ENCODE measurements at places on chromosomes 12 and 14.

GRCh38 chr12:89357297-89357730, 5.0 kb upstream of the DUSP6 start:
- no peak for DNase-seq

- DNase-seq, result peak; percentile 12
Observed at GRCh38 chr14:51507906-51508511, 143.7 kb upstream of the FRMD6 start.

DNA sequence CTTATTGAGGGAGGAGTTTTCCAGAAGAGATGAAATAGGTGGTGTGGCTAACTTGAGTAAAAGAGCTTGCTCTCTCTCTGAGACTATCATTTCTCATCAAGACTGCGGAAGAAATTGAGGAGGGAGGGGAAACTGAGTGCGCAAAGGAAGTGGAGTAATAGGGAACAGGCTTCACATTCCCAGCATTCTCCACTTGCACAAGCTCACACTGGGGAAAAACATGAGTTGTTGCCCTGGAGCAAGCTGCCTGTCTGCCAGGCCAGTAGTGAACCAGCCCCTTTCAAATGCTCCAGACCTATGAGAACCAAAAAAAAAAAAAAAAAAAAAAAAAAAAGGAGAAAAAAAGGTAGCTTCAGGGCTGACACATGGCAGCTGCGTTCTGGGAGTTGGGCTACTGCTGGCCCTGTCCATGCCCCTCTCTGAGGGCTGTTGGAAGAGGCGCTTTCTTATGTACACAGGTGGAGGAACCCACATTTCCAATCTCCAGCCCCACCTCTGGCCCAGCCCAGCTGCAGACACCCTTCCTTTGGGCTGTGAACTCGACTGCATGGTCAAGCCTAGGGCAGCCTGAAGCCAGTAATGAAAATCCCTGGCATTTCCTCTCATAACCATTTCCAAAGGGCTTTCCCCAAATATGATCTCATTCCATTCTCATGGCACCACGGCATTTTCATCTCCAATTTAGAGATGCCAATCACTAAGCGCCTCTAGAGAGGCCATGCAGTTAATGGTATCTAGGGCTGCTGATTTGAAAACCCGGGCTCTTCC, 32.5 kb upstream of the EMP1 start:
- no peak for DNase-seq

DNA sequence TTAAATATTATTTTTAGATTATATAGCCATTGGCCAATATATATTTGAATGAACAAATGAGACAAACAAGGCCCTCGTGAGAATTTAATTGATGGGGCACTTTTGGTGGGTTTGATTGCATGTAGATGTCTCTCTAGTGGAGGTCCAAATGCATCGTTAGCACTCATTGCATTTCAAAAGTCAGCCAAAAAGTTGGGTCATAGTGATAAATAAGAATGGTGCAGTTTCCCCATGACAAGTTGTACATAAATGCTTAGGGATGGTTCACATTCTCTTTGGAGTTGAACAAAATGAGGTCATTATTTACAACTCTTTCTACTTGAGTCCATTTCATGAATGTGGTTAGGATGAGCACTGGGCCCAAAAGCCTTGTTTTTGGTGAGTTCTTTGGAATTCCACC, 1.0 kb downstream of the BEST3 start:
- no peak for DNase-seq

GRCh38 chr14:44297437-44297836, 209.6 kb downstream of the FSCB start:
- DNase-seq, result no peak

DNA sequence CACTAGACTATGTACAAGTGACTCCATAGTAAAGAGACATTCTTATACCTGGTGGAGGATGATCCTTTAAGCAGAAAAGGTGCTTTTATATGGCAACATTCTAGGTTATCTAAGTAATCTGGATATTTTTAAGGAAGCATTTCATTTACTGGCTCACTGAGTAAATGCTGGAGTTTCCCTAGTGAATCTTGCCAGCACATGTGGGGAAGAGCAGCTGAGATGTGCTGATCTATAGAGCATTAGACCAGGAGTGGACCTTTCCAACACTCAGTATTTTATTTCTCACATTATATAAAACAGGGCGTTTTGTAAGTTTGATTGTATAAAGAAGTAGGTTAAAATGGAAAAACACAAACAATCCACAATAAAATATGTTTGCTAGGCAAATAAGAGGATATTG, 478.5 kb downstream of the ATP23 start:
- no peak for DNase-seq

GRCh38 chr12:103169-103981, 36.8 kb downstream of the IQSEC3 start:
- DNase-seq, result no peak

DNA sequence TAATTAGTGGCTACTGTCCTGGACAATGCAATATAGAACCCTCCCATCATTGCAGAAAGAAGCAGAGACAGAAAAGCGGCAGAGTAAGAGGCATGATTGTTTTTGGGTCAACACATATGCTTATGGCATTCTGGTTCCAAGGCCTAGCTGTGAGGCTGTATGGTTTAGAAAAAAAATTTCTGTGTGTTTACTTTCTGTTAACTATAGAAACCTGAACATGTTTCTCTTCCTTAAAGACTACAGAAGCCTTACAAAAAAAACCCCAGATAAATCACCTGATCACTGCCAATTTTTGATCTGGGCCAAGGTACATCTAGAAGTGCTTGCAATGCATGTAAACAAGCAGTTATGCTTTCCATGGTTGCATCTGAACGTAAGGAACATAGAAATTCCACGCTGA, 100.0 kb upstream of the HECTD1 start:
- no peak for DNase-seq

- no peak for DNase-seq
Observed at GRCh38 chr12:129873111-129873832, 30.6 kb downstream of the TMEM132D start.

- no peak for DNase-seq
Observed at GRCh38 chr12:46207644-46208043, 61.2 kb downstream of the SLC38A1 start.

DNA sequence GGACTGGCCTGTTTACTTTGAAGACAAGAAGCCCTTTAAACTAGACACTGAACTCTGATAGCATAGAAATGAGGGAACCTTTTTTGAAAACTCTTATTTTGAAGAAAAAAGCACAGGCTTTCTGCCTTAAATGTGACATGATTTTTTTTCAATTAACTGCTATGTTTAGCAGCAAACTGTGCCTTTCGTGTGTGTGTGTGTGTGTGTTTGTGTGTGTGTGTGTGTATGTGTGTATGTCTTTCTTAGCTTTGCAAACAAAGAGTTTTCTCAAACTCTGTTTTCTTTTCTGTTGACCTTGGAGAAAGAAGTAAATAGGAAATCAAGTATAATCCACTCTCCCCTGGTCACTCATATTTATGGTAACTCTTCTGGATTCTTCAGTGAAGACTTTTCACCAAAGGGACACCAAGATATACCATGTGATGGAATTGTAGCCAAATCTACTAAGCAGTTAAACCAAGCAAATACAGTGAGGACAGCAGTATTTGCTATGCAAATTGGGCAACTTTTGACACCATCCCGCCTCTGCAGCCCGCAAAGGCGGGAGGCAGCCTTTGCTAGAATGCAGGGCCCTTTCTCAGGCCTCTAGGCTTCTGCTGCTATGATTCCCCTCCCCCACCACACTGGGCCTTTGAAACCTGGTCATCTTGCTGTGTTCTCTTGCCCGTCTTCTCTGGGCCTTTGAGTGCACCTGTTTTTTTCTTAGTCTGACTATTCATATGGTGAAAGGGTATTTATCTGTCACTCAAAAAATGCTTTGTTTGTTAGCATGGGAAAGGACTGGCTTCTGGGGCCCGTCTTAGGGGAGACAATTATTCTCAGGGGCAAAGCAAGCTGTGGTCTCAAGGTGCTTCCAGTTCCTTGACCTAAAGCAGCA, 107.9 kb downstream of the MYRFL start:
- no peak for DNase-seq

- peak; percentile 76 for DNase-seq
Observed at GRCh38 chr12:124548854-124549378, 18.5 kb downstream of the NCOR2 start.

- DNase-seq, result peak; percentile 66
Observed at GRCh38 chr12:10749700-10750384, 26.7 kb upstream of the YBX3 start.

DNA sequence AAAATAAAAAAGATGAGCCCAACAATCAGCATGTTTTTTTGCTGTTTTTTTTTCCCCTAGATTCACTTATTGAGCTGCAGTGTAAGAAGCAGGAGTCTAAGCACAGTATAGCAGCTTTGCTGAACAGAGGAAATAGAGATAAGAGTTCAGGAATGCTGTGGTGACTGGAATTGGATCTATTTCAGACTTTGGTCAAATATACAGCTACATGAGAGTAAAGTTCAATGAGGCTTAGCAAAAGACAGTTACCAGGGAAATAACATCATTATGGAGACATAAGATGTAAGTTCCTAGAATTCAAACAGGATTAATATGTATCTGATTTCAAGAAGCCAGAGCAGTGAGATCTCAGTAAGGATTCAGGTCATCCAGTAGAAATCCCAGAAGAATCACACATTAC, 613.0 kb downstream of the RPS29 start:
- no peak for DNase-seq
